ENCODE measurements at places on chromosomes 1 and 21. TPM values are rescaled to one million over a fixed set of nuclear protein-coding genes. Genes with fewer than 3 reads are reported as not detected.

RGS8 gene
- total RNA-seq, result under 0.01 TPM

FCRLB gene
- total RNA-seq, result 0.43 TPM

GPR153 gene
- total RNA-seq, result 2.4 TPM

SLC30A10 gene
- total RNA-seq, result not detected

KRTAP7-1 gene
- not detected for total RNA-seq

KRTAP6-3 gene
- not detected for total RNA-seq

CD247 gene
- total RNA-seq, result not detected

CELSR2 gene
- 0.43 TPM for total RNA-seq

RBM11 gene
- not detected for total RNA-seq

C1QC gene
- total RNA-seq, result not detected

BGLAP gene
- 0.33 TPM for total RNA-seq

KIF26B gene
- total RNA-seq, result 2.3 TPM

UBASH3A gene
- total RNA-seq, result not detected

SLC2A1 gene
- 5.8 TPM for total RNA-seq

NR5A2 gene
- total RNA-seq, result 2.5 TPM

PLA2G2D gene
- not detected for total RNA-seq

KCNA2 gene
- total RNA-seq, result under 0.01 TPM

SLC6A17 gene
- 1.0 TPM for total RNA-seq

ZMYND12 gene
- total RNA-seq, result 0.43 TPM

APCS gene
- not detected for total RNA-seq

CA6 gene
- 0.11 TPM for total RNA-seq

FCAMR gene
- total RNA-seq, result not detected

SLC25A34 gene
- total RNA-seq, result 0.34 TPM

ENTREP3 gene
- 2.4 TPM for total RNA-seq

KRTAP19-5 gene
- total RNA-seq, result not detected

RCSD1 gene
- total RNA-seq, result 27.4 TPM

CELA3B gene
- total RNA-seq, result 0.09 TPM

HFM1 gene
- 0.69 TPM for total RNA-seq

MTF1 gene
- total RNA-seq, result 2.3 TPM

INSRR gene
- total RNA-seq, result not detected

WLS gene
- total RNA-seq, result 25.6 TPM

MSH4 gene
- 0.17 TPM for total RNA-seq

MYOG gene
- not detected for total RNA-seq

RNF186 gene
- not detected for total RNA-seq

CD34 gene
- total RNA-seq, result 6.4 TPM

SPRR2F gene
- not detected for total RNA-seq

OR2L2 gene
- total RNA-seq, result not detected

RPE65 gene
- total RNA-seq, result not detected

CASQ1 gene
- not detected for total RNA-seq

PGLYRP4 gene
- not detected for total RNA-seq

TBX19 gene
- total RNA-seq, result 0.65 TPM
